Mesothelial cell of epicardium (in vitro differentiated cells): ENCODE measurements at places on chromosomes 6 and 20. TPM values are rescaled to one million over a fixed set of nuclear protein-coding genes. Genes with fewer than 3 reads are reported as not detected.

GRCh38 chr6:25637960-25638434 is 14.0 kb upstream of the SCGN start:
- no peak for DNase-seq

- no peak for DNase-seq
These were observed 53.2 kb downstream of the HFE start for GRCh38 chr6:26140254-26140966.

DNA sequence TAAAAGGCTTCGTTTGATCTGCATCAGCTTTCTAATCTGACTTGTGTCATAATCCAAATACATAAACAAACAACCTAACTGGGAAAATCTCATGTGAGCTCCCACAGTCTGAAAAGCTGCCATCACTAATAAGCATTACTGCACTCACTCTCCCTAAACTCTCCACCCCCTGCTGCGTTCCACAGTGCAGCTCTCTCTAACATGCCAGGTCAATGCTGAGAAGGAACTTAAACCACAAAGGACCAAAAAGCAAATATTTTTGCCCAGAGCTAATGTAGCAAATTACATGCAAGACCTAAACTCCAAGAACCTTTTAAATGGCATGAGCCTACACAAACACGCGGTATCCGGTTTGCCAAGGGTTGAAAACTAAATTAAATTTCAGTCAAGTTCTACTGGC is 542.3 kb upstream of the JARID2 start:
- DNase-seq, result no peak

DNA sequence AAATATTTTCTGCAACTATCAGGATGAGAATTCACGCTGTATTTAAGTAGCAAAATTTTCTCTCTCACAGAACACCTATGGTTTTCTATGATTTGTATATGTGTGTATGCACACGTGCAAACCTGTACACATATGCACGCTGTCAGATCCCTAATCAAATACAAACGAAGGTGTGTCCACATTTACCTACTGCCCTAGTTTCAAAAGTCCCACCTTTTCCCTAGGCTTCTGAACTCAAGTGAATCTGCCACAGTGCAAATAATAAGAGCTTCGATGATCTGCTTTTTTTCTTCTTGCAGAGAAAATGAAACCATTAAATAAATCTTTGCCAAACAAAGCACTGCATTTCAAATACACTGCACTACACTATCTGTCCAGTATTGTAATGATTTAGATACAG is 6.5 kb downstream of the HIVEP2 start:
- DNase-seq, result no peak

- no peak for DNase-seq
These were observed 409.6 kb upstream of the CHD6 start for GRCh38 chr20:42027746-42028268.

DNA sequence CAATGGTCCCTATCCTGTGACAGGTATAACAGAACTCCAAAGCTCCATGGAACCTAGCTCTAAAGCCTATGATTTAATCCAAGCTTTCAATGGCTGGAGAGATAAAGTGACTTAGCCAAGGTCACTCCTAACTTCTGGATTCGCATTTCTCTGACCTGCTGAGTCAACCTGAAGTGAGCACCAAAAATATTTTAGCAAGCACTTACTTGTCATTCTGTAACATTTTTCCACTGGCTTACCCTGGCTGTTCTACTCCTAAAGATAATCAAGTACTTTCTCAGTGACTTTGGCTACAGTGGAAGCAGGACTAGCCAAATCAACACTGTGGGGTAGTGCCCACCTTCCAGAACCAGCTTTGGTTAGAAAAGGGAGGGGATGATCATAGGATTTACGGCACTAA is 188.3 kb downstream of the OGFRL1 start:
- DNase-seq, result no peak

GRCh38 chr20:36084897-36085613 is 69.5 kb upstream of the EPB41L1 start:
- DNase-seq, result no peak

- no peak for DNase-seq
These were observed 7.1 kb downstream of the STXBP5 start for GRCh38 chr6:147211349-147211748.

DNA sequence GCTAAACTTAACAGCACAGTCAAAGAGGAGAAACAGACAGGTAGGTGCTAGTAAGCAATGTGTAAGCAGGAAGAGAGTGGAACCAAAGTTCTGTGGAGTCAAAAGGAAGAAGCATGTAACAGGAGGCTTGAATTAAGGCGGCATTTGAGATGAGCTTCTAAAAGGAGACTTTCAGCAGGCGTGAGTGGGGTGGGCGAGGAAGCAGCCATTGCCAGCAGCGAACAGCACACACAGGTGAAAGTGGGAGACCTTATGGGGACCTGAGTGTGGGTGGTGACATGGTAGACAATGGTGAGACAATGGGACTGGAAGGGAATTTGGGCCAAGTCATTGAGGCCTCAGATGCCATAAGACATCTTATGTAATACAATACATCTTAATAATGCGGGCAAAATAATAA is 195.0 kb downstream of the PAX1 start:
- DNase-seq, result no peak

- no peak for DNase-seq
These were observed 1.3 kb downstream of the RRAGD start for GRCh38 chr6:89410788-89411144.

DNA sequence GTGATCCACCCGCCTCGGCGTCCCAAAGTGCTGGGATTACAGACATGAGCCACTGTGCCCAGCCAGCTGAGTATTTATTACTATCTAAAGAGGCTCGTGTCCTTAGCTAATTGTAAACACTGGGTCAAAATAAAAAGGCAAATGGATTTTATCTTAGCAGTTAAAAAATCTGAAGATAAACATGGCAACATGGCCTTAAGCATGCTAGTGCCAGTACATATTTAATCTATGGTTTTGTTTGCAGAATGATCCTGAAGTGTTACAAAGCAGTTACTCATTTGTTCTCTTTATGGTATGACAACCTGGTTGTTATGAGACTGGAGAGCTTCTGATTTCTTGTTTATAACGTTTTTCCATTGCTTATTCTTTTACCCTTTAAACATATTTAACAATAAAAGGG is 3.9 kb upstream of the KIAA0408 start:
- DNase-seq, result no peak

GRCh38 chr6:1849691-1850090 is 240.0 kb downstream of the FOXC1 start:
- DNase-seq, result no peak

- DNase-seq, result no peak
These were observed 444.7 kb upstream of the MAP3K7 start for GRCh38 chr6:91031581-91031980.

The IL17A gene
- total RNA-seq, result not detected in 3 replicates

The RAD21L1 gene
- total RNA-seq, result not detected in 3 replicates

The PGK2 gene
- not detected in 3 replicates for total RNA-seq

The BACH2 gene
- 34.1 to 36.1 TPM (median 34.1 TPM) in 3 replicates for total RNA-seq
